ENCODE measurements at places on chromosomes 4 and X.

DNA sequence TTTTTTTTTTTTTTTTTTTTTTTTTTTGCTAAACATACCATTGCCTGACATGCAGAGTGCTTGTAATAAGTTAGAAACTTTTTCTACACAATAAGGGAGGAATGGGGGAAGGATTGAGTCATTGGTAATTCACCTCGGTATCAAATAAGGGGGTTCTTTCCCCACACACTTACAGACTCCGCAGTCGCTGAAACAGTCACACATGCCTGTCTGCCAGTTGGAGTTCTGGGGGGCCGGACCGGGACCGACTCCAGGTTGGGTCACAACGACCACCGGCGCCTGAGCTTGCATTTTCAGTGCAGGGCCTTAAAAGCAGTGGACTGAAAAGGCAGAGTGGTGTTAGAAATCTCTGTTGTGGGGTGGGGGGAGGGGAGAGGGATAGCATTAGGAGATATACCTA lies 6.9 kb downstream of the PLAC8 start:
- DNase-seq = no peak

GRCh38 chrX:19879181-19879580 lies 8.2 kb downstream of the SH3KBP1 start:
- DNase-seq = no peak

DNA sequence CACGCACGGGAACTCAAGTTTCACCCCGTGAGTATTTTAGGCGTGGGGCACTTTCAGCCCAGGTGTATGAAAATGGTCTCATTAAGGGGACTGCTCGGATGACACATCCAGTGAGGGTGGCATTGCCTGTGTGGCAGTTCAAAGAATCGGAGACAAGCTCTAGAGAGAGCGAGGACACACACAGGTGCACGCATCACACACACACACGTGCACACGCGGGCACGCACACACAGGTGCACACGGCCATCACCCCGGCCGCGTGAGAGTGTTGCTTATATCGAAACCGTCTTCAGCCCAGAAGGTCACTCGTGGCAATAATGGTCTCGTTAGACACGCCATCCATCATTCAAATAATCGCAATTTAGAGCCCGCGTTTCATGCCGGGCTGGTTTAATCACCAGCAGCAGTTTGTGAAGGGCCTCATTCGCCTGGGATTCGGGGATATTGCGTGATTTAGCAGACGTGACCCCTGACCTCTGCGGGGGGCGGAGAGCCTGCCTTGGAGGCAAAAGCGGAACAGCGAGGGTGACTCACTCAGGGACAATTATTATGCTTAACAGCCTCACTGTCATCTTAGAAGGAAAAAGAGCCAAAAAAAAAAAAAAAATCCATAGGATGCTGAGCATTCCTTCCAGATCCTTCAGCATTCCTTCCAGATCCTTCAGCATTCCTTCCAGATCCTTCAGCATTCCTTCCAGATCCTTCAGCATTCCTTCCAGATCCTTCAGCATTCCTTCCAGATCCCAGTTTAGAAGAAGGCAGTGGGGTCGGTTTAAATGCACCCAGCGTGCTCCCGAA lies 89.4 kb upstream of the PPP2R3B start:
- no peak for DNase-seq

DNA sequence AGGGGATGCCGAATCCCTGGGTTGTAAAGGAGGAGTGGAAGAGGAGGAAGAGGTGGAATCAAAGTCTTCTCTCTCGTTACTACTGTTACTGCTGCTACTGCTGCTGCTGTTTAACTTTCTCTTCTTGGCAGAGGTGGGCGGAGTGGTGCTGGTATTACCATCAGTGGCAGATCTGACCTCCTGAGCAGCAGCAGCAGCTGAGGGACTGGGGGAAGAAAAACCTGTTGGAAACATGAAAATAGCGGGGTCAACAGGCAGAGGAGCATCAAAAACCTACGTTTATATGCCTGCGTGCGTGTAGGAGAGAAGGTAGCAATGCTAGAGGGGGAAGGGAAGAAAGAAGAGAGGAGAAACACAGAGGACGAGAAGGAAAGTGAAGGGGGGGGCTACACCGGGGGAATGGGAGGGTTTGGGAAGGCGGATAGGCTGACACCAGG lies 339 bp downstream of the CUL4B start:
- no peak for DNase-seq

DNA sequence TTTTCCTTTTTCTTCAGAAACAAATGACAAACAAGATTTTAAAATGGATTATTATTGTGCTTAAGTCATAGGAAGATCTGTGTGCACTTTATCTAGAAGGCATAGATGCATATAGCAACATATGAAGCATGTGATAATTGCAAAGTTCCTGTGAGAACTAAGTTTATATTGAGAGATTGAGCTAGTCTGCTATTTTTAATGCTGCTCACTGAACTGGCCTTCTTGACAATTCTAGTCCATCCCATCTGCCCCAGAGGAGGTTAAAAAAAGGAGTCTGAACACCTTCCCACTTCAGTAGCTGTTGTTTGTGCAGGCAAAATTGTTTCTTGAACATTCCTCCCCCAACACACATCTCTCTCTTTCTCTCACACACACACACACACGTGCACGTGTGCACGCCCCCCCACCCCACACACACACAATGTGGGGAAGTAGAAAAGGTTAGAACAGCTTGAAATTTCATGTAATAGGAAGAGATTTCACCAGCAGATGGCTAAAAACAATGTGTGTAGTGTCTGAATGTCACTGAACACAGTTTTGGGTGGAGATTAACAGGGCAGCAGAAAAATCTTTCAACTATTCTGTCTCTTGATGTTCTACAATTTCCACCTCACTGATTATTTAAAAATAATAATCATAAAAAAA lies 108.0 kb downstream of the GPM6A start:
- DNase-seq = no peak

- DNase-seq = no peak
Measured at GRCh38 chr4:138540056-138540800, 298.1 kb upstream of the SLC7A11 start.

- no peak for DNase-seq
Measured at GRCh38 chrX:153477364-153477857, 7.0 kb upstream of the HAUS7 start.

DNA sequence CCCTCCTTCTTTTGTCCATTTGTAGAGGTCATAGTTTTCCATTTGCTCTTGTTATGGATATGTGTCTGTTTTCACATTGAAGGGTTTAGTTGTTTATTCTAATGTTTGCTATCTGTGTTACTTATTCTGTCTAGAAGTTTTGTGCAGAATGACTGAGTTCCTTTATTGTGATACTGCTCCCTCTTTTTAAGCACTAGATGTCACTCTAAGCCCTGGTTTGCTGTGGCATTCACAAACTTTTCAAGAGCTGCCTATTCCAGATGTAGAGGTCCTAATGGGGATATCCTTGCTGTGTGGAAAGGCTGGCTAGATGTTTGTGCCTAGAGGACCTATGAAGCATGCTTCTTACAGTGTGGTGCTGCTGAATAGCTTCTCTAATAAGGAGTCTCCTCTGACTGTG lies 338.6 kb downstream of the SPIN4 start:
- DNase-seq = no peak

DNA sequence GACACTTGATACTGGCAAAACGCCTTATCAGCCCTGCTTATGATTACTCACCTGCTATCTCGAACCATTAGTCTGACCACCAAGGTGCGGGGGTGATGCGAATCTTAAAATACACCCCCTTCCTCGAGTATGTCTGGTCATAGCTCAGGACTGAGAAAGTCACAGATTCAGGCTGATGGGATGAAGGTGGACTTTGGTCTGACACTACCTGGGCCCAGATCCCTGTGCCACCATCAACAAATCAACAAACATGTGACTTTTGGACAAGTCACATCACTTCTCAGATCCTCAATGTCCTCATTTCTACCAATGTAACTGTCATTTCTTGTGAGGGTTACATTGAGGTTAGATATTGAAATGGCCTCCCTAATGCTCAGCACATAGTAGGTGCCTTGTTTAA lies 9.8 kb upstream of the MSN start:
- DNase-seq = no peak

GRCh38 chrX:147846676-147847075 lies 65.0 kb upstream of the FMR1 start:
- no peak for DNase-seq

DNA sequence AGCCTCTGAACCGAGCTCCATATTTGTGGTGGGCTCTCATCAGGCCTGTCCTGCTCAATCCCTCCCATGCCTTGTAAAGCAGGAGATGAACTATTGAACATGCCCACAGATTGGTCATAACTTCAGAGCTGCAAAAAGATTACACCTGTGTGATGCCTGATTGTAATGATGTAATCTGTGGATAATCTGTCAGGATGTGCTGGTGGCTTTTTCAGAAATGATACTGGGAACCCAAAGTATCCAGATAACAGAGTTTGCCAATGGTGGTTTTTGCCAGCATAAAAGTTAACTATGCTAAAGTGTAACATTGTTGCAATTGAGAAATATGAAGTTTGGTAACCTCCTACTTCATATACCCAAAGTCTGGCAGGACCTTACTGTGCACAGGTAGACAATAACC lies 393.4 kb downstream of the RAPGEF2 start:
- DNase-seq = no peak

DNA sequence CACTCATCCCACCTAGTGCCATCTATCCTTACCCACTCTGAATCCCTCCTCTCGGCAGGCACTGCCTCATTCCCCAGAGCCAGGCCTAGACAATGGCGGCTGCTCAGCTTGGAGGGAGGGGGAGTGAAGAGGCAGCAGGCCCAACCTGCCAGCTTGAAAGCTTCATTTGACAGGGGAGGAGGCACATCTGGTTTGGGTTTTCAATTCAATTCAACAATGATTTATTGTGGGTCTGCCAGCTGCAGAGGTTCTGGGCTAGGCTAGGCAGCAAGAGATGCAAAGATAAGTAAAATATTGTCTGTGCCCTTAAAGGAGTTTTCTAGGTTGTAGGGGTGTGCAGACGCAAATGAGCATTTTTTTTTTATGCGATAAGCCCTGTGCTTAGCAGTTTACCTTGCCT lies 58.5 kb downstream of the RTL9 start:
- DNase-seq = no peak

DNA sequence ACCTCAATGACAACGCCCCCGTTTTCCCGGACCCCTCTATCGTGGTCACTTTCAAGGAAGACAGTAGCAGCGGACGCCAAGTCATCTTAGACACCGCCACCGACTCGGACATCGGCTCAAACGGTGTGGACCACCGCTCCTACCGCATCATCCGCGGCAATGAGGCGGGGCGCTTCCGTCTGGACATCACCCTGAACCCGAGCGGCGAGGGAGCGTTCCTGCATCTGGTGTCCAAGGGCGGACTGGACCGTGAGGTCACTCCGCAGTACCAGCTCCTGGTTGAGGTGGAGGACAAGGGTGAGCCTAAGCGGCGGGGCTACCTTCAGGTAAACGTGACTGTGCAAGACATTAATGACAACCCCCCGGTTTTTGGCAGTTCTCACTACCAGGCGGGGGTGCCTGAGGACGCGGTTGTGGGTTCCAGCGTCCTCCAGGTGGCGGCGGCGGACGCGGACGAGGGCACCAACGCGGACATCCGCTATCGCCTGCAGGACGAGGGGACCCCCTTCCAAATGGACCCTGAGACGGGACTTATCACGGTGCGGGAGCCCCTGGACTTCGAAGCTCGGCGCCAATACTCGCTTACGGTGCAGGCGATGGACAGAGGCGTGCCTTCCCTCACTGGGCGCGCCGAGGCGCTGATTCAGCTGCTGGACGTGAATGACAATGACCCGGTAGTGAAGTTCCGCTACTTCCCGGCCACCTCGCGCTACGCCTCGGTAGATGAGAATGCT lies 2.2 kb downstream of the FAT4 start:
- DNase-seq = no peak

DNA sequence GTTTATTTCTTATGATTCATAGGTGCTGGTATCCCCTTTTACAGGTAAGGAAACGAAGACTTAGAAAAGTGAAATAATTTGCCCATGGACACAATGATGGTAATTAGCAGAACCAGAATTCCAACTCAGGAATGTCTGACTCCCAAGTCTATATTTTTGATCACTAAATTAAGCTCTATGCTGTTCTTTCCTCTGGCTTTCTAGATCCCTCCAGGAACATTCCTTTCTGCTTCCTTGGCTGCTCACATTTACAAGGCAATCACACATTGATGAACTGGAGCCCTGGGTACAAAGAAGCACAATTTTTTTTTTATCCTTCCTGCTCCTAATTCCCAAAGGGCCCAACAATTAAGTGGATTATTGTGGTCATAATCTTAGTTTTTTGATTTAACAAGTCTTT lies 7.0 kb upstream of the CDKN2AIP start:
- no peak for DNase-seq

GRCh38 chr4:85615952-85616351 lies 141.0 kb downstream of the ARHGAP24 start:
- no peak for DNase-seq

GRCh38 chr4:133513901-133514300 lies 364.8 kb downstream of the PCDH10 start:
- no peak for DNase-seq

GRCh38 chr4:42360256-42360669 lies 37.0 kb upstream of the SHISA3 start:
- DNase-seq = no peak

GRCh38 chrX:95383778-95384177 lies 1300.9 kb upstream of the DIAPH2 start:
- no peak for DNase-seq

DNA sequence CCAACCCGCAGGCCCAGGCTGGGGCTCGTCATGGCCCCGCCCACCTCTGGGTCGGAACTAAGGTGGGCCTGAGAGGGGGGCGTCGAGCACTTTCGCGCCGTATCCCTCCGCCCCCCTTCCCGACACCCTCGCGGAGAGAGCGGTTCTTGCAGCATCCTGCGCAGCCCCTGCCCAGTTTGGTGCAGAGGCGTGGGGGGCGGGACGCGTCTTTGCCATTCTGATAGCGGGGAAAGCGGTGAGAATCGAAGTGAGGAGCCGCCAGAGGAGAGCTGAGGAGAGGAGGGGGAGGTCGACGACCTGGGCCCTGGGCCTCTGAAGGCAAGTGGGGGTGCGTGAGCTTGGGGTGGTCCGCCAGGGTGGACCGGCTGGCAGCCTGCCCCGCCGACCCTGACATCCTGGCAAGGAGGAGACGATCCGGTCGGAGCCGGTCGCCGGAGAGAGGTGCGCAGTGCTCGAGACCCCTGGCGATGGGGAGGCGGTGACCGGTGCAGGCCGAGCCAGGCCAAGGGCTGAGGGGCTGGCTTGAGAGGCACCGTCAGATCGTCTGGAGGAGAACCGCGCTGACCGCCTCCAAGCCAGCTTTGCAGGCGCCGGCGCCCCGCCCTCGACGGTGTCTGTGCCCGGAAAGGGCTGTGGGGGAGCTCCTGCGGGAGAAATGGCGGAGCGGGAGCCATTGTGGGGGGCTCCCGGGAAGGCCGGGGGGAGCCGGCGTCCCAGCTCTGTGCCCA lies 25.5 kb downstream of the GPRASP3 start:
- no peak for DNase-seq

DNA sequence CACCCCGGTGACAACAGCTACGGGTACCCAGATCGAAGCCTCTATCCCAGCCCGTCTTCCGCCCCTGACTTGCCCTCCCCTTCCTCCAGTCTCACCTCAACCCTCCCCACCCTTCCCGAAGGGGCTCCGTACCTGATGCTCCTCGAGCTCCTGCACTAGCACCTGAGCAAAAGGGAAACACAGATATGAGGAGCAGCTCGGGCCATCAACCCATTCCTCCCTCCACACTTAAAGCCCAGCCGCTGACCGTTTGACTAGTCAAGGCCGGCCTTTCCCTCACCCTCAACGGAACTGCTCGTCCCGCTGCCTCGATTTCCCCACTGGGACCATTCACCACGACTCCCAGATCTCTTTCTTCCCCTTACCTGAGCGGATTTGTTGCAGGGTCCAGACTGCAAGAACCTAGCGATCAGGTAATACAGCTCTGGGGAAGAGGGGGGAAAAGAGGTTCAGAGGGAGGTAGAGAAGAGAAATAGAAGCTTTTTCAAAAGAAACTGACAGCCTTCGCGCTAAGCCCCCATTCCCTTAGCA lies 731 bp downstream of the BRWD3 start:
- peak; percentile 2 for DNase-seq
